ENCODE measurements at places on chromosomes 7 and 10.

DNA sequence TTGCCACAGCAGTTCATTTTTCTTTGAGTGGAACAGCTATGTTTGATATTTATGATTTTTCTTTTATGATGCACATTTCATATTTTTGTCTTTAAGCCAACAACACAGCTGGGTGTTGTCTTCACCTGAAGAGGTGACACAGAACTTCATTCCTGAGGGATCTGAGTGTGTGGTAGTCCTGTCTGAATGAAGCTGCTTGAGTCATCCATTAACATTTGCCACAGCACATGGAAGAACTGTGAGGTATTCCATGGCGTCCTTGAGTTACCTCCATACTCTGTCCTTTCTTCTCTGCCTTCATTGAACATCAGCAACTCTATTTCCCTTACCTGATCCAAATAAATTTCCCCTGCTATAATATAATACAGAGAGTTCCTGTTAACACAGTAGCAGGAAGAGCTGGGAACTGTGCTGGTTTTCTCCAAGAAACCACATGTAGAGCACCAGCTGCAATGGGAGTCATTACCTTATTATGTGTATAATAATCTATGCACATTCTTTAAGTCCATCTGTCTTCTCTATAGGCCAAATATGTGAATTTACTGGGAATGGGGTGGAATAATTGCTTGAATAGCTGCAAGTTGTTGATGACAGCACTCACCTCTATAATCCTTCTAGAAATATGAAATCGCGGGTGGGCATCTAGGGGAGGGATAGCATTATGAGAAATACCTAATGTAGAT lies 72.4 kb upstream of the TAC1 start:
- H3K4me1 ChIP-seq: no peaks in the 10 kb centered on the region
- H3K27ac ChIP-seq: no peak overlapping the region
- peaks cover 4% of the 10 kb centered on the region for H3K27me3 ChIP-seq
- H3K4me3 ChIP-seq: no peak overlapping the region
- DNase-seq: no peak
- no peaks in the 10 kb centered on the region for H3K36me3 ChIP-seq

DNA sequence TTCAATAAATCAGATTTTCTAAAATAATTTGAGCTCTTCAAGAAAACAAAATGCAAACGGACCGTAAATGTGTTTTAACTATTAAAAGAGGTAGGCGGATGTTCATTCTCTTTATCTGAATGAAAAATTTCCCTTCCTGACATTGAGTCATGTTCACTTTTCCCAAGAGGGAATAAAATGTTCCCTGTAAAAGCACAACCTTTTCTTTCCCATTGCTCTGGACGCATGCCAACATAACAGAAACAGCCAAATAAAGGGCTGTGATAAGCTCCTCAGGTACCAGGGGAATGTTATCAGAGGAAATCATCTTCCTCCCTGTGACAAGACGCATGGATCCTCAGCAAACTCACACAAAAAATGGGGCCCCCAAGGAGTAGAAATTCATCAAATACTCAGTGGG lies 251.8 kb downstream of the MTERF1 start:
- H3K36me3 ChIP-seq: no peaks in the 10 kb centered on the region
- H3K27me3 ChIP-seq: no peaks in the 10 kb centered on the region
- no peak overlapping the region for H3K4me3 ChIP-seq
- H3K27ac ChIP-seq: no peak overlapping the region
- H3K4me1 ChIP-seq: no peaks in the 10 kb centered on the region

DNA sequence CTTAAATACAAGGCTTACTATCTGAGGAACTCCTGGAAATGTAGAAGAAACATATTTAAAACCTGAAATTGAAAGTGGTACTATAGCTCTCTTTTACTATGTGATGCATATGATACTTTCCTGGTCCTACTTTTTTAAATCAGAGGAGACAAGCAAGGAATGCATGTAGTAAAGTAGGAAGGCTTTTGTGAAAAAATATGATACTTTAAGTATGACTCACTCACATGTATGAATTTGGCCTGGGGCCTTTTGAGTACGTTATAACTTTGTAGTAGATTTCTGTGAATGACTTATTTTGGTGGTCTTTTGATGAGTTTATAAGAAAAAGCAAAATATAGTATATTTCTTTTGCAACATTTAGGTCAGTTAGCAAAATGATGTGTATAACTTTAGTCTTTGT lies 53.8 kb downstream of the TAX1BP1 start:
- no peak overlapping the region for H3K27ac ChIP-seq
- H3K4me3 ChIP-seq: no peak overlapping the region
- H3K27me3 ChIP-seq: no peaks in the 10 kb centered on the region
- no peaks in the 10 kb centered on the region for H3K4me1 ChIP-seq

- no peaks in the 10 kb centered on the region for H3K27me3 ChIP-seq
- H3K36me3 ChIP-seq: no peaks in the 10 kb centered on the region
- no peak overlapping the region for H3K27ac ChIP-seq
- no peaks in the 10 kb centered on the region for H3K4me1 ChIP-seq
- no peak overlapping the region for H3K4me3 ChIP-seq
- no peak for DNase-seq
Observed at GRCh38 chr7:136741941-136742340, 126.5 kb upstream of the CHRM2 start.

- H3K4me3 ChIP-seq: no peak overlapping the region
- H3K27me3 ChIP-seq: no peaks in the 10 kb centered on the region
- peaks cover 11% of the 10 kb centered on the region for H3K4me1 ChIP-seq
- DNase-seq: no peak
- H3K36me3 ChIP-seq: peaks cover 59% of the 10 kb centered on the region
Observed at GRCh38 chr7:129872054-129872453, 80.7 kb downstream of the UBE2H start.

- H3K4me1 ChIP-seq: peaks cover 56% of the 10 kb centered on the region
- no peak for DNase-seq
- peaks cover 7% of the 10 kb centered on the region for H3K36me3 ChIP-seq
- no peaks in the 10 kb centered on the region for H3K27me3 ChIP-seq
- H3K27ac ChIP-seq: no peak overlapping the region
Observed at GRCh38 chr7:112874909-112875308, 84.7 kb upstream of the TMEM168 start.

Data from activated B cell treated with CpG ODN at 0.5 μM for 24 hours (primary cell).